ENCODE measurements at places on chromosomes 6 and 20.

- H3K27ac ChIP-seq: no peak overlapping the region
- H3K4me3 ChIP-seq: no peak overlapping the region
- H3K36me3 ChIP-seq: no peaks in the 10 kb centered on the region
- DNase-seq: no peak
- no peaks in the 10 kb centered on the region for H3K4me1 ChIP-seq
Measured at GRCh38 chr6:12324748-12325147, 34.6 kb downstream of the EDN1 start.

DNA sequence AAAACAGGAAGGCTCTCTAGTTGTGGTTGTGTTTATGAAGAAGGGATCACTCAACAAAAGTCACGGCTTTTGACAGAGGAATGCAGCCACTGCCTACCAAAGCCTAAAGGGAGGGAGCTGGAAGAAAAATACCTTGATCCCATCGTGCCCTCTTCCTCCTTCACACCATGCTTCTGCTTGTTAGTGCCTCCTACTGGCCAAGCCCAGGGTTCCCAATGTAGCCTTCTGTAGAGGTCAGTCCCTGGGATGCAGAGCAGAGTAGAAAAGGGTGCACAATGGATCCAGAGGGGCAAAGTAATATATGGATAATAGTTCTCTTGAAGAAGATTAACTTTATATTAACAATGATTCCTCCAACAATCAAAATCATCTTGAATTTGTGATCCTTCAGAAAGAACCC, 293.5 kb upstream of the FERMT1 start:
- H3K4me3 ChIP-seq: no peak overlapping the region
- H3K4me1 ChIP-seq: no peaks in the 10 kb centered on the region
- H3K36me3 ChIP-seq: no peaks in the 10 kb centered on the region
- no peak for DNase-seq
- H3K27me3 ChIP-seq: no peaks in the 10 kb centered on the region

DNA sequence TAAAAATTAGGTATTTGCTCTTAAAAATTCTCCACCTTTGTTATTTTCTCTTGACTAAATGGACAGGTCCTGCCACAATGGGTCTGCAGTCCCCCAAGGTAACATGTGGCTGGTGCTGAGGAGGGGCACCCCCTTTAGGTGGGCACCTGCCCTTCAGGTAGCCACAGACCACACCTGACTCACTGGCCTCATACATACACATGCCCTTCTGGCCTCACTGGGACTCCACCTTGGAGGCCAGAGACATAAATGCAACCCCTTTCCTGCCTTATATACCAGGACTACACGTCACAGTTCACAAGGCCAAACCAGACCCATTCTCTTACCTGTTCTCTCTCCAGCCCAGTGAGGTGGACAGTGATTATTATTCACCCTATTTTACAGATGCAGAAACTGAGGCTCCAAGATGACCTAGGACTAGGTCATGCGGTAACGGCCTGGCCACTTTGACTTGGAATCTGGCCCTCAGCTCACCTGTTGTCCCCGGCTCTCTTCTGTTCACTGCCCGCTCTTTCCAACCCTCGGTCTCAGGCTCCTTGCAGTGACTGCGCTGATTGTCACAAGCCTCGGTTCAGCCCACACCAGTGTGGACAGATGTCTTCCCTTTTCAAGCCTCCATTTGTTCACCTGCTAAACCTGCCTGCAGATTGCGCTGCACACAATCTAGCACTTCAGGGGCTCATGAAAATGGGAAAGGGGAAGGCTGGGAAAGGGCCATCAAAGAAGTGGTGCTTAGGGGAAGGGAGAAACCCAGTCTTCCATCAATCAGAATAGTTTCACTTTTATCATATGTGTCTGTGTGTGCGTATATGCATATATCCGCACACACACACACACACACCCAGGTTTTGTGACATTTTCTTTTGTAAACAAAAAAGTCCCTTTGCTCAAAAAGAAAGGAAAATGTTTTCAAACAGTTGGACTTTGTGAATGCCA, 121.7 kb downstream of the BCAS1 start:
- H3K4me3 ChIP-seq: peak overlapping the region; percentile 65
- peaks cover 10% of the 10 kb centered on the region for H3K36me3 ChIP-seq
- H3K27ac ChIP-seq: peak overlapping the region; percentile 98
- peaks cover 49% of the 10 kb centered on the region for H3K4me1 ChIP-seq
- H3K27me3 ChIP-seq: peaks cover 6% of the 10 kb centered on the region

DNA sequence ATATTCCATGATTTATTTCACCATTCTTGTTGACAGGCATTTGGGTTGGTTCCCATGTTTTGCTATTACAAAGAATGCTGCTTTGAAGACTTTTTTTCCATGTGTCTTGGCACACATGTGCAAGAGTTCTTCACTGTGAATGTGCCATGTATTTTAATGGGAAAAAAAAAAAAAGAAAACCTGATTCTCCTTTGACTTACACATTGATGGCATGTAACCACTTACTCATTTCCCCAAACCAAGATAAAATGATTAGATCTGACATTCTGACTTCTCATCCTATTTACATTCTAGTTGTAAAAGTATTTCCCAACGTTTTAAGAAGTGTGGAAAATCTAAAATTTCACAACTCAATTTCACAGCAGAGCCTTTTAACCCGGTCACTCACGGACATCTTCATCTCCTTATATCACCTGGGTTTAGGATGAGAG, 4.4 kb downstream of the CAP2 start:
- no peak overlapping the region for H3K4me3 ChIP-seq
- no peaks in the 10 kb centered on the region for H3K36me3 ChIP-seq
- DNase-seq: no peak
- H3K27ac ChIP-seq: no peak overlapping the region
- peaks cover 4% of the 10 kb centered on the region for H3K4me1 ChIP-seq

DNA sequence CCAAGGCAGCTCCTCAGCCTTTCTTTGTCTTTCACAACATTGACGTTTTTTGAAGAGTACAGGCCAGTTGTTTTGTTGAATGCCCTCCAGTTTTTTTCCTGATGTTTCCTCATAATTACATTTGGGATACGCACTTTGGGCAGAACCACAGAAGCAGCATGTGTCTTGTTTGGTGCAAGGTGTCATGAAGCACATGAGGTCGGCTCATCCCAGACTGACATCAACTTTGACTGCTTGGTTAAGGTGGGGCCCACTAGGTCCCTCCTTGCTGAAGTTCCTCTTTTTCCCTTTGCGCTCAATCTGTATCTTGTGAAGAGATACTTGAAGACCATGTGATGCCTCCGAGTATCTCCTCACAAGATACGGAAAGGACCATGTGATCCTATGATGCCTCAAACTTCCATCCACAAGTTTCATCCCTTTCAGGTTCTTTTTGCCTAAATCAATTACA, 10.5 kb downstream of the SNAI1 start:
- no peaks in the 10 kb centered on the region for H3K36me3 ChIP-seq
- peaks cover 60% of the 10 kb centered on the region for H3K27me3 ChIP-seq
- no peak for DNase-seq
- no peak overlapping the region for H3K4me3 ChIP-seq
- no peak overlapping the region for H3K27ac ChIP-seq
- no peaks in the 10 kb centered on the region for H3K4me1 ChIP-seq
